ENCODE measurements at places on chromosomes 2 and 18.

DNA sequence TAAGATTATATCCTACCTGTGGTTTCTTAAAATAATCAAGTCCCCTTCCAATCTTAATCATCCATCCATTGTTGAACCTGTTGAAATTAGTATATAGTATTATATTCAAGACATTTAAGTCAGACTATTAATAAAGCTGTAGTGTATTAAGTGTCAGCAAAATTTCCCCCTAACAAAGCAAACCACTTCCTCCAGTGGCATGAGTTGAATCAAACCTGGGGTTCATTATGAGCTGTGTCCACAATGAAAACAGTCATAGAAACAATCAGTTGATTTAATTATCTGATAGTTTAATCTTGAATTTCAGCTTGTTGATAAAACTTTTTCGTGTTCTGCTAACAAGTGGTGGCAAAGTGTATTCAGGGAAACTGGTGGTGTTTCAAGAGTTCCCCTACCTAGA, 11.3 kb downstream of the MITD1 start:
- no peak for DNase-seq

DNA sequence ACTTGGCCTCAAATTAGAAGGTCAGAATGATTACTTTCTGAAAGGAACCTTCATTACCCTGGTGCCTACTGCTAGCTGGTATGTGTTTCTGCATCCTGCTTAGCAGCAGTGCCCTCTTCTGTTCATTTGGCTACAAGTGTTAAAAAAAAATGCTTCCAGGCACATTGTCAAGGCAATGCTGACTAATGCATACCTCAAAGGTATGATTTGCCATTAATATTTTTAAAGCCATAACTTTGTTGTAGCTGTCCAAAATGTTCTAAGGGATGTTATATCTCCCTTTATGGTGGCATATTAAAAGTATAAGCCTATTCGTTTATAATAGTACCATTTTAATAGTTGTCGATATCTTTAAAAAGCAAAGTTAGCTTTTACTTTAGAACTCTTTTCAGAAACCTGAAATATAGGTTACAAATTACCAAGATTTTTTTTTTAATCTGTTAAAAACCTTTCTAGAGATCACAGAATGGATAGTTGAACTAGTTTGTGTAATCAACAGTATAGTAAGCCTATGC, 52.0 kb upstream of the FAM171B start:
- DNase-seq = no peak

- DNase-seq = peak; percentile 61
Measured at GRCh38 chr2:60551240-60552077, 2.0 kb downstream of the BCL11A start.

GRCh38 chr2:209463835-209464234, 40.0 kb downstream of the MAP2 start:
- no peak for DNase-seq

GRCh38 chr2:204913854-204914464, 368.7 kb downstream of the PARD3B start:
- DNase-seq = no peak

GRCh38 chr18:56388571-56388970, 249.8 kb downstream of the TXNL1 start:
- no peak for DNase-seq

DNA sequence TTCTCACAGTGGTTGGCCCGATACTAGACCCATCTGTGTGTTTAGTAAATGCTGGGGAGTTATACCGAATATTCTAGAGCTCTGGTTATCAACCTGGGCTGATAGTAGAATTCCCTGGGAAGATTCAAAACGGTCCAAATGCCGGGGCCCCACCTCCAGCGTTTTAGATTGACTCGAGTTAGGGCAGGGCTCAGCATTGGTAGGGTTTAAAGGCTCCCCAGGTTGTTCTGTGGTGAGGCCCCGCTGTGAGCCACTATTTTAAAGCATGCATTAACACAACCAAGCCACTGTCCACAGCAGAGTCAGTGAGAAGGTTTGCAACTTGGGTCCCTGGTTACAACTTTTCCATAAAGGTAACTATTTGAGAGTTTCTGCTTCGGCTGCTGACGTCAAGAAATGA, 73.6 kb downstream of the DYSF start:
- DNase-seq = no peak

DNA sequence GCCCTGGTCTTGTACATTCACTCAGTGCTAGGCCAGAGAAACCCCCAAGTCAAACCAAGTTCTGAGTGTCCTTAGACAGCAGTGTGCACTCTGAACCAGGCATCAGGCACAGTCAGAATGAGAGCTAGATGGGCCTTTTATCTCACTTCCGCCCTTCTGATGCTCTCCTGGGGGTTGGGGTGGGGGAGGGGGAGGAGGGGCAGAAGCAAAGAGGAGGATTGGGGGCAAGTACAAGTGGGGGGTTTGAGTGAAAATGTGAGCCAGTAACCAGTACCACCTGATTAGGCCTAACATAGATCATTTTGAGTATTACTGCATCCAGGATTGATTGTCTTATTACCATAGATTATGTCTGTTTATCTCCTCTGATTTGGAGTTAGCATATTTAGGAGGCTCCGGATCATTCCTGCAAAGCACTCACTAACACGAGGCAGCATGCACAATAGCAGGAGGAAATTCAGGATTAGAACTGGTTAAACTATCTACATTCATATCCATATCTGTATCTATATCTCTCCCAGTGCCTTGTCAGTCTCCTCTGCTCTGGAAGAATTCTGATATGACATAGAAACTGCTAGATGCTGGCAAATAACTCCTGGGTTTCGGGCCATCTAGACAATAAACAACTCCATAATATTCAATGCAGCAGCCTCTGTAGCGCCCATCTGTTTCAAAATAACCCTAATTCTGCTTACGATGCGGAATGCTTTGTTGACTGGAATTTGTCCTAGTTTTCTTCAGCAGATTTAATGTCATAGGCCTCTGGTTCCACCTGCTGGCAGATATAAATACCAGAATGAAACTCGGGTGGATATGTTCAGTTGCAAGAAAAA, 149.1 kb downstream of the RHBDD1 start:
- DNase-seq = no peak

DNA sequence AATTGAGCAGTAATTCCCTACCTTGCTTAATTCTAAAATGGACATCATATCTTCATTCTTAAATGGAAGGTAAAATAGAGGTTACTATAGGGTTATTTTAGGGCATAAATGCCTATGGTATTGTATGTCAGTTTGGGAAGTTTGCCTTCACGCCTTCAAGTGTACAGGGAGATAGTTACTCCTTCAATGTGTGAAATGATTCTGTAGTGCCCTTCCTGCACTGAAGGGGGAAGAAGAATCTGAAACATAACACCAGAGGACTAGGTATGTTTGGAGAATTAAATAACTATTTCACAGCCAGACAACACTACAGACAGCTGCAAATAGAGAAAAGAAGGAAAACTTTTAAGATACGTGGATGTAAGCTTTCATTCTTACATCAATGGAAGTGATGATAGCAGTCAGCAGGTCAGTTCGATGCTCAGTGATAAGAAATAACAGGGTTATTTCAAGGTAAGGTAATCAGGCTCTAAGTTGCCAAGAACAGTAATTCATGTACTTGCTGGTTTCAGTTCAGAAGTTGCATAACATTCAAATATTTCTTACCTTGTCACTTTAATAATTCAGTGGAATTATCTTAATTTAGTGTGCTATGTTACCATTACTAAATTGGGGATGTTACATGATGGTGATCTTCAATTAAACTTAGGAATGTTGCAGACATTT, 4.0 kb downstream of the PKP4 start:
- DNase-seq = no peak

GRCh38 chr2:163647300-163647699, 88.5 kb downstream of the FIGN start:
- no peak for DNase-seq
